Activated naive CD4-positive, alpha-beta T cell treated with Interleukin-2 at 50 U/mL for 16 hours (primary cell): ENCODE measurements at places on chromosomes 12 and 14.

DNA sequence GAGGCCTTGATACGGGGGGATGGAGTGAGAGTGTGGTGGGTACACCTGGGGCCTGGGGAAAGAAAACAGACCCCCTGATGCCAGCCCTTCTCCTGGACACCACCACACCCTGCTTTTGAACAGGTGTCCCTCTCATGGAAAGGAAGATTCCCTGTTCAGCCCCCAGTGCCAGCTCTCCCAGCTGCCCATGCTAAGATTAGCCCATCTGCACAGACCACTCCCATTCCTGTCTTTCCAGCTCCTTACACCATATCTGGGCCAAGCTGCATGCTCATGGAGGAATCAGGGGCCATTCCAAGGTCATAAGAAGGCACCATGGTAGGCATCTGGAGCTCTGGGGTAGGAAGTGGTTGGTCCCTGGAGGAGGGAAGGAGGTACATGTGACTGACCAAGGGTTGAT is 9.6 kb downstream of the NAB2 start:
- no peak for DNase-seq

DNA sequence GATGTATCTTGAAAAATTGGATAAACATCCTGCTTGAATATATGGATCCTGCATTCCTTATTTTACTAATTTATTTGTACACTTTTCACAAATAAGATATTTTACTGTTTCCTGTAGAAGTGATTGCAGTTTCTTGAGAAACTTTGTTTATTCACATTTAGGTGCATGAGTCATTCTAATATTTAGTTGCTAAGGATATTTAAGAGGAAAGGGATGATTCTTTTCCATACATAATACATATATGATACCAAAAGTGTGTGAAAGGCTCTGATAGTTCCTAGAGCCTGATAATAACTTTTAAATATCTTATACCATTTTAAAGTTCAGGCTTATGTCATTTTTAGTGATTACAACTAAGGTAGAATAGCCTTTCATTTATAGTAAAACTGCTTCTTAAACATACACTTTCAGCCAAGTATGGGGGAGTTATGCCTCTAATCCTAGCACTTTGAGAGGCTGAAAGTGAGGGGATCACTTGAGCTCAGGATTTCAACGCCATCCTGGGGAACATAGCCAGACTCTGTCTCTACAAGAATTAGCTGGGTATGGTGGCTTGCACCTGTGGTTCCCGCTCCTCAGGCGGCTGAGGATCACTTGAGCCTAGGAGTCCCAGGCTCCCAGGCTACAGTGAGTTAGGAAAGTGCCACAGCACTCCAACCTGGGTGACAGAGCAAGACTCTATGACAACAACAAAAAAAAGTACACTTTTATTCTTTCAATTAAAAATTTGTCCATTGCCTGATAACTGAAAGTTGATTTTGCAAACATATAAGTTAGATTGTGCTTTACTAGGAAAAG is 262.6 kb upstream of the LRIG3 start:
- DNase-seq = no peak

DNA sequence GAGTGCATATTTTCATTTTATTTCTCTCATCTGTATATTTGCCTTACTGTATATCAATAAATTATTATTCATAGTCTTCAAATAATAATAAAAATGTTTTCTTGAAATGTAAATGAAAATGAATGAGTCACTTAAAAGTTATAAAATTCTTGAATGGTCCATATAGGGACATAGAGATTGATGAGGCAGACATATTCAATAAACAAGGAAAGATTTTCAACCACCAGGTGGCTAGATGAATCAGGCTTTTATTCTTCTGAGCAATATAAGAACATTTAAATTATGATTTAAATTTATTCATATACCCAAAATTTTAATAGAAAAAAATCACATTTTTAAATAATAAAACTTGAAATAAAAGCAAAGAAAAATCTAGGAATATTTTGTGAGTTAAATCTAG is 249.5 kb downstream of the ACSS3 start:
- no peak for DNase-seq

DNA sequence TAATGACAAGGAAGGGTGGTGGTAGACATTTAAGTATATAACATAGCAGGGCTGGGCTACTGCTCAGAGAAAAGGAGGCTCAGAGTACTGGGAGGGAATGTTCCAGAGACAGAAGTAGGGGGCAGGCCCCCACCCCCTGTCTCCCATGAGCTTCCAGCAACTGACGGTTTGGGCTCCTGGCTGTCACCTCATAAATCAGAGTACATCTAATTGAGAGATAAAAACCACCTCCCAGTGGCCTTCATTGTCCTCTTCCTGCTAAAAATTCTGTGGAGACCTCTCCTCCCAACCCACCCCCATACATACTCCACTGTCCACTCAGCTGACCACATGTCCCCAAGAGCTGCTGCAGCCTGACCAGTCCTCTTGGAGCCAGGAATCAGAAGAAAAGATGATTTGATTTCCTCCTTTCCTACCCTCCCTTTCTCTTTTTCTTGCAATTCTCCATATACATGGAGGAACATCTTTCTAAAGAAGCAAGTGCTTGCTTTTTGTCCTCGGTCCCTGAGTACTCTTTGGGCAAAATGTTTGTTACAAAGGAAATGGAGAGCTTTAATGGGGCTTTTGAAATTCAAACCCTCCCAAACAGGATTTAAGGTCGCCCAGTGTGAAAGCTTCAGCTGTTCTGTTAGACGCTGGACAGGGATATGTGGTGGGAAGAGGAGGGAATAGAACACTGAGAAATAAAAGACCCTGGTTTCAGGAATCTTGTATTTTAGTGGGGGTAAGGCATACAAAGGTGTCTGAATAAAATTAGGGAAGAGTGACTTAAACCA is 16.4 kb upstream of the KCNA5 start:
- DNase-seq = no peak

- DNase-seq = no peak
Observed at GRCh38 chr12:39533951-39534350, 85.7 kb downstream of the ABCD2 start.

DNA sequence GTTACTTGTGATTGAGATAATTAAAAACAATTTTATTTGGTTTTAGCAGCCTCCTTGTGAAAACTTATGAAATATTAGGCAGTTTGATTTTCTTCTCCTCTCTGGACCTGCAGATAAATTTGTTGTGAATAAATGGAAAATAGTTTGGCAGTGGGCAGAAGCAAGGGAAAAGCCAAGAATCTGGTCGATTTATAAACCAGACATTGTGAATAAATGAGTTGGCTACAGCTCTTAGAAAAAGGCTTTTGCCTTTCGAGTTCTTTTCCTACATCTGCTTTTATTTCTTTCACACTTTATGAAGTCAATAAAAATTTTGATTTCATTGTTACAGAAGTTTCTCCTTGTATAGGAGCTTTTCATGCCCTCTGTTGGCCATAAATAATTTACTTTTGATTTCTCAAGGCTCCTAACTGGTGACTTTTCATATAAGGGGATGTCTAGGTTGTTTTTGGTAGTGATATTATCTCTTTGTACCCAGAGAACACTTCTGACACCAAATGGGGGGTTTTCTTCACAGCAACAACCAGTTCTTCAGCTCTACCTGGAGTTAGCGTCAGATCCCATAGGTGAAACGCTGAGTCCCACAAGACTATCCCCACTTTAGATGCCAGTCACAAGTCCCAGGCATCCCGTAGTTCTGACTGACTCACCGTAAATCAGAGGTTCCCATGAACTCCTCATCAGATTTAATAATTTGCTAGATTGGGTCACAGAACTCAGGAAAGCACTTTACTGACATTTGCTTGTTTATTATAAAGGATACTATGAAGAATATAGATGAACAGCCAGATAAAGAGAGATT is 136.5 kb upstream of the DNM1L start:
- DNase-seq = no peak

DNA sequence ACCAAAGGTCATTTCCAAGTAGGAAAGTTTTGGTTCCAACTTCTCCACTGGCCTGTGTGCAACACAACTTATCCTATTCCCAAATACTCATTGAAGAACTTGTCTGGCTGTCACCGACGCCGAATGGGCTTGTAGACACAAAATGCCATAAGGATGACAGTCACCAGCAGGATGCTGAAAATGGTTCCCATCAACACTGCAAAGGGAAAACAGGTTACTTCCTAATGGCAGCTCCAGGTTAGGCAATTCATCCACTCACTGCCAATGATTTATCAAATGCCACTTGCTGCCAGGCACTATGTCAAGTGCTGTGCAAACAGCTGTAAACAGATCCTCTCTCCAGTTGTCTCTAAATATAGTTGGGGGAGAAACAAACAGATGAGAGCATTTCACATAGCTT is 6.1 kb downstream of the C12orf76 start:
- DNase-seq = no peak

- DNase-seq = no peak
Observed at GRCh38 chr14:58887931-58888330, 250.2 kb downstream of the DACT1 start.

DNA sequence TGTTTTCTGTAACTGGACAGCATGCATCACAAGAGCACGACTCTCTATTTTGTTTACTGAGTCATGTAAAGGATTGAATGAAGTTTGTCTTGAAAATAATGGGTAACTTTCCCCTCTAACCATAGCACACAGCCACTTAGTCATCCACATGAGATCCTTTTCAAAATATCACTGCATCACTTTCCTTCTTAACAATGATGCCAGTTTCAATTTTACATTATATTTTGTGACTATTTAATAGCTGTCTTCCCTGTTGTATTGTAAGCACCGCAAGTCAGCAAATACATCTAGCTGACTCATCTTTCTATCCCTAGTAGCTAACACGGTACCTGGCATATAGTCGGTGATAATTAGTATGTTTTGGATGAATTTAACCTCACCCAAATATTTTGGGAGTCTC is 83.3 kb upstream of the PPM1H start:
- no peak for DNase-seq

GRCh38 chr14:102928412-102929240 is 6.2 kb downstream of the AMN start:
- DNase-seq = peak; percentile 76

GRCh38 chr14:70662080-70662479 is 20.4 kb downstream of the TTC9 start:
- no peak for DNase-seq

- DNase-seq = no peak
Observed at GRCh38 chr12:53093777-53094393, 3.6 kb upstream of the IGFBP6 start.

DNA sequence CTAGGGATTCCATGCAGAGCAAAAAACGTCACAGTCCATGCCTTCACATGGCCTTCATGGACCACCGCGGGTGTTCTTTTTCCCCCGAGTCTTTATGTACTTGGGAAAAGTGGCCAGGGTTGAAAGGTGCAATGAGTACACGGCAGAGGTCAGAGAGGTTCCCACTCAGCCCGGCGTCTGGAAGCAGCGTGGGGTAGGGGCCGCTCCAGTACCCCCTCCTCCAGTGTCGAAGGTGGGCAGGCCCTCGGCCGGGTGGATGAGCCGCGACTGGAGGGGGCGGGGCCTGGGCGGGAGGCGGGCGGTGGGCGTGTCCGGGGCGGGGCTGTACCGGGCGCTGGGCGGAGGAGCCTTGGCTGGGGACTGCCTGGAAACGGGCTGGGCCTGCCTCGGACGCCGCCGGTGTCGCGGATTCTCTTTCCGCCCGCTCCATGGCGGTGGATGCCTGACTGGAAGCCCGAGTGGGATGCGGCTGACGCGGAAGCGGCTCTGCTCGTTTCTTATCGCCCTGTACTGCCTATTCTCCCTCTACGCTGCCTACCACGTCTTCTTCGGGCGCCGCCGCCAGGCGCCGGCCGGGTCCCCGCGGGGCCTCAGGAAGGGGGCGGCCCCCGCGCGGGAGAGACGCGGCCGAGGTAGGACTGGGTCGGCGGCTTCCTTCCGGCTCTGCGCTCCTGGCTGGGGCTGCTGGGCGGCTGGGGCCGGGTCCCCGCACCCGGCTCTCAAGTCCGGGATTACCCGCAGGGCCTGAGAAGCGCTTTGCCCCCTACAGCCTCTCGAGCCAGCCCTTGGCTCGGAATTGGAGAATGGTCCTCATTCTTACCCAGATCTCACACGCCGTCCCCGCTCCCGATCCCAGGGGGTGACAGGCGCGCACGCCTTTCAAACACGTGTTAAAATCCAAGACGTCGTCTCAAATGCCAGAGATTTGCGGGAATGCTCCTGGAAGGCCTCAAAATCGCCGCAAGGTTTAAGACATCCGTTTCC is at the start of gene RXYLT1:
Gene RXYLT1 (plus strand): TSS at position 412 of the 984 bp plus-strand sequence. CDS start 52 bp downstream, at position 464.
- DNase-seq = peak; percentile 86

- DNase-seq = no peak
Observed at GRCh38 chr12:132746613-132747012, 15.0 kb downstream of the ANKLE2 start.

DNA sequence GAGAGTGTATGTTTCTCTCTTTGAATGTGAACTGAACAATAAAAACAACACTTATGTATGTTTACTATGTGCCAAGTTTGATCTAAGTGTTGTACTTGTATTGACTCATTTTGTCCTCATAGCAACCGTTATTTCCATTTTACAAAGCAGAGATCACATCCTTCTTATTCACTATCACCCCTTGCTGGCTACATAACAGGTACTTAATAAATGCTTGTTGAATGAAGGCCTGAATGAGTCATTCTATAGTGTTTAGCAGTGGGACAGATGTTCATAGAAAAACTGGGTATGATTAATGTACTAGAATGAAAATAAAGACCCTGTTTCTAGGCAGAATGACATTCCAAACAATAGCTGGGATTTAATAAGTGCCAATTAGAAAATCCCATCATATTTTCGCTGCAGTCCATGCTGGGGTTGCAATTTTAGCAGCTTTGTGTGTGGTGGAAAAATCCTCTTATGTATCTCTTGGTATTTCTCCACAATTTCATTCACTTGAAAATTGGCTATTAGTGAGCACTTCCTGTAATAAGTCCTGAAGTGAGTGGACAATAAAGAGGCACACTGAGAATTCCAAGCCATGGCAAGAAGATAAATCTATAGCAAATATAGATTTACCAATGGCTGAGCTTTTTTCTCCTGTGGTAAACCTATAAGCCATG is 86.0 kb downstream of the FAR2 start:
- no peak for DNase-seq

DNA sequence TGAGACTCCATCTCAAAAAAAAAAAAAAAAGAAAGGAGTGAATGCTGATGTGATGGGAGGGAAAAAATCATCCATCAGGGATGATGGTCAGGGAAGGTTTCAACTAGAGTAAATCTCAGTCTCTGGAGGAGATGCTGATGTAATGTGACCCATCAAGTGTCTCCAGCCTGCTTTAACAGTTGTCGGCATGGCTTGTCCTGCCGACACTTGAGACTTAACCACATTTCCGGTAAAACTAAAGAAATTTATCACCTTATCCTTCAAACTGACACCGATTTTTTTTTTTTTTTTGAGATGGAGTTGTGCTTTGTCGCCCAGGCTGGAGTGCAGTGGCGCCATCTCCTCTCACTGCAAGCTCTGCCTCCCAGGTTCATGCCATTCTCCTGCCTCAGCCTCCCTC is 21.5 kb upstream of the ANAPC5 start:
- DNase-seq = no peak

DNA sequence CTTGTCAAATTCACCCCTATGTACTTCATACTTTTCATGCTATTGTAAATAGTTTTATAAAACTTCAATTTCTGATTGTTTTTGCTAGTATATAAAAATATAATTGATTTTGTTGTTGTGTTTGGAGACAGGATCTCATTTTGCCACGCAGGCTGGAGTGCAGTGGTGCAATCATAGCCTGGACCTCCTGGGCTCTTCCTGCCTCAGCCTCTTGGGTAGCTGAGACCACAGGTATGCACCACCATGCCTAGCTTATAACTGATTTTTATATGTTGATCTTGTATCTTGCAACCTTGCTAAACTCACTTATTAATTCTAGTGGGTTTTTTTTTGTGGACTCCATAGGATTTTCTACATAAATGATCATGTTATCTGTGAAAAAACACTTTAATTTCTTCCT is 23.5 kb downstream of the ATP5MC2 start:
- DNase-seq = no peak

GRCh38 chr14:28701733-28702132 is 64.9 kb upstream of the FOXG1 start:
- no peak for DNase-seq

- DNase-seq = no peak
Observed at GRCh38 chr12:99852666-99853065, 132.1 kb downstream of the ANKS1B start.
